ENCODE measurements at places on chromosomes 13 and 19. TPM values are rescaled to one million over a fixed set of nuclear protein-coding genes. Genes with fewer than 3 reads are reported as not detected.
A peak's percentile ranks its signal among the peaks of the same experiment; 100 is the strongest.

IRGC gene
- total RNA-seq, result not detected

NLRP11 gene
- not detected for total RNA-seq

- no peak for DNase-seq
- no peak overlapping the region for H3K27ac ChIP-seq
- no peaks in the 10 kb centered on the region for H3K4me1 ChIP-seq
- H3K4me3 ChIP-seq, result no peak overlapping the region
- no peaks in the 10 kb centered on the region for H3K36me3 ChIP-seq
- no peaks in the 10 kb centered on the region for H3K27me3 ChIP-seq
These were observed 1487.2 kb upstream of the PRR20A start for GRCh38 chr13:55653497-55653896.

GRCh38 chr13:108494991-108495645 is 134.3 kb upstream of the MYO16 start:
- H3K27ac ChIP-seq, result no peak overlapping the region
- H3K27me3 ChIP-seq, result peaks cover 81% of the 10 kb centered on the region
- DNase-seq, result no peak
- H3K4me3 ChIP-seq, result peak overlapping the region; percentile 45
- no peaks in the 10 kb centered on the region for H3K36me3 ChIP-seq

MAP3K10 gene
- 19.8 TPM for total RNA-seq

DNA sequence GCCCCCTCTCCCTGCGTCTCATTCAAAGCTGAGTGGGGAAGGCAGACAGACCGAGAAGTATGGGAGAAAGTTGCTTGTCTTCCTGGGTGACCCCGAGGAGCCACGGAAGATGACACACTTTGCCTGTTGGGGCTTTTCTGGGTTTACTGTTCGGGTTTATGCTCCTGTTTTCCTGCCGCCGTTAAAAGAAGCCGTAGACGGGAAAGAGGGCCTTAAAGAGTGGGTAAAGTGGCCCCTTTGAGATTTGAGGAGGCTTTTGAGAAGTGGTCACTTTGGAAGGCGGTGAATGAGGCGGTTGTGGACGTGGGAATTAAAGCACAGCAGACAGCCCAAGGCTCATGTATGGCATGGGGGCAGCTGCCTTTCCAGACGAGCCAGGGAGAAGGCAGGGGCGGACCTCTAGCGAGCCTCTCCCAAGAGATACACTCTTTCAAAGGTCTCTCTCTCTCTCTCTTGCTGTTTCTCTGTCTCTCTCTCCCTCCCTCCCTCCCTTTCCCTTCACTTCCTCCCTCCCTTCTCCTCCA is 493 bp upstream of the LHFPL6 start:
- H3K27me3 ChIP-seq, result peaks cover 15% of the 10 kb centered on the region
- peak; percentile 48 for DNase-seq
- peak overlapping the region; percentile 16 for H3K27ac ChIP-seq
- H3K4me1 ChIP-seq, result peaks cover 5% of the 10 kb centered on the region

DNA sequence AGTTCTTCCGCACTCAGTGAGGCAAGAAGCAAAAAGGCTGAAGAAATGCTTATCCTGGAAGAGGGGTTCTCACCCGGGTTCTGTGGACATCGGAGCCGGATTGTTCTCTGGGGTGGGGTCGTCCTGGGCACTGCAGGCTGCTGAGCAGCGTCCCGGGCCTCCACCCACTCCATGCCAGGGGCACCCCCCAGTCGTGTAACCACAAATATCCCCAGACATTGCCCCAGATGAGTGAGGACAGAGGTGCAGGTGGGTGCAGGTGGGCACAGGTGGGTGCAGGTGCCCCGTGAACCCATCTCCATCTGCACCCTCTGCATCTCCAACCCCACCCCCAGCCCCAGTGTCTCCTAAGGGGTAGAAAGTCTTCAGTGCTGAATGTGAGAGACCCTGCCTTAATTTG is 67.5 kb downstream of the GNG7 start:
- no peaks in the 10 kb centered on the region for H3K27me3 ChIP-seq
- no peaks in the 10 kb centered on the region for H3K36me3 ChIP-seq
- no peak for DNase-seq
- peak overlapping the region; percentile 83 for H3K27ac ChIP-seq
- peaks cover 13% of the 10 kb centered on the region for H3K4me1 ChIP-seq
- no peak overlapping the region for H3K4me3 ChIP-seq

- no peak for DNase-seq
- no peaks in the 10 kb centered on the region for H3K36me3 ChIP-seq
- no peak overlapping the region for H3K4me3 ChIP-seq
- no peaks in the 10 kb centered on the region for H3K27me3 ChIP-seq
These were observed 330.6 kb downstream of the SPRY2 start for GRCh38 chr13:80010286-80010831.

GRCh38 chr13:50537029-50537428 is 306.5 kb downstream of the DLEU7 start:
- H3K4me1 ChIP-seq, result no peaks in the 10 kb centered on the region
- no peak for DNase-seq
- H3K4me3 ChIP-seq, result no peak overlapping the region
- no peaks in the 10 kb centered on the region for H3K36me3 ChIP-seq

MUC16 gene
- total RNA-seq, result not detected

NCAN gene
- 0.36 TPM for total RNA-seq

DNA sequence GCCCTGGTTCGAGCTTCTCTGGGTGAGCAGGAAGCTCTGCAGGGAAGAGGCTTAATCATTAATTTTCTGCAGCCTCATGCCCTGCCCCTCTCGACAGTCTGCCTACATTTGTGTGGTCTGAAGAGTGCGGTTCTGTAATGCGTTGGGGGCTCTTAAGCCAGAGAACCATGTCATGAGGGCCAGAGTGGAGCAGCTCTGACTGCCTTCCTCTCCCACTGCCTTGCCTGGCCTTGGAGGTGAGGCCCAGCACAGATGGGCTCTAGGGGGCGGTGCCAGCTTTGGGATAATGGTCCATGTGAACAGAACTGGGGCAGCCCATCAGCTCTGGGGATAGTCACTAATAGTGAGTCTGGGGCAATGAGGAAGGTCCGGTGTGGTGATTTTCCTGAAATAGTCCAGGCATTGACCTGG is 5.7 kb downstream of the FGF9 start:
- H3K36me3 ChIP-seq, result no peaks in the 10 kb centered on the region
- H3K27ac ChIP-seq, result no peak overlapping the region
- H3K4me1 ChIP-seq, result peaks cover 5% of the 10 kb centered on the region
- no peak for DNase-seq
- H3K4me3 ChIP-seq, result no peak overlapping the region
- peaks cover 34% of the 10 kb centered on the region for H3K27me3 ChIP-seq

- no peaks in the 10 kb centered on the region for H3K36me3 ChIP-seq
- H3K27me3 ChIP-seq, result no peaks in the 10 kb centered on the region
- H3K27ac ChIP-seq, result no peak overlapping the region
These were observed 112.4 kb upstream of the RNF113B start for GRCh38 chr13:98289339-98289945.

GRCh38 chr13:42275098-42275471 is 3.1 kb downstream of the AKAP11 start:
- no peaks in the 10 kb centered on the region for H3K27me3 ChIP-seq
- H3K27ac ChIP-seq, result no peak overlapping the region
- H3K36me3 ChIP-seq, result no peaks in the 10 kb centered on the region
- no peak overlapping the region for H3K4me3 ChIP-seq
- DNase-seq, result no peak

KIR3DL2 gene
- total RNA-seq, result not detected

Measured in cardiac muscle cell (in vitro differentiated cells and primary cell).